ENCODE measurements at places on chromosomes 6 and 20.

- DNase-seq: no peak
Observed at GRCh38 chr20:33030076-33030475, 1.4 kb upstream of the BPIFB6 start.

- peak; percentile 93 for DNase-seq
Observed at GRCh38 chr6:151723152-151723551, 84.3 kb upstream of the ESR1 start.

- no peak for DNase-seq
Observed at GRCh38 chr6:49634092-49634835, 2.4 kb downstream of the RHAG start.

DNA sequence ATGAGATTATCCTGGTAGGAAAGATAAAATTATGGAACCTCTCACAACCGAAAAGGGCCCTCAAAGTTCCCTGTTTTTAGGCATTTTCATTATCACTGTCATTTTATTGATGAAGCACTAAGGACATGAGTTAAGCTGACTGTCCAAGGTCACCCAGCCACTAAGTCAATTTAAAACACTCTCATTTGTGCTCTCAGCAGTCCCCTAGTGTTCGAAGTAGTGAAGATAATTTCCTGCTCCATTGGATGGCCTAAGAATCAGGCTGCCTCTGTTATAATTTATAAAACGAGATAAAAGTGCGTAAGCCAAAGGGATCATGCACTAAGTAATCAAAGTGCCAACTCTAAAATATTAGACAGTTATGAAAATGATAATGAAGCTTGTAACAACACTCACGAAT lies 169.1 kb downstream of the KIF16B start:
- no peak for DNase-seq

DNA sequence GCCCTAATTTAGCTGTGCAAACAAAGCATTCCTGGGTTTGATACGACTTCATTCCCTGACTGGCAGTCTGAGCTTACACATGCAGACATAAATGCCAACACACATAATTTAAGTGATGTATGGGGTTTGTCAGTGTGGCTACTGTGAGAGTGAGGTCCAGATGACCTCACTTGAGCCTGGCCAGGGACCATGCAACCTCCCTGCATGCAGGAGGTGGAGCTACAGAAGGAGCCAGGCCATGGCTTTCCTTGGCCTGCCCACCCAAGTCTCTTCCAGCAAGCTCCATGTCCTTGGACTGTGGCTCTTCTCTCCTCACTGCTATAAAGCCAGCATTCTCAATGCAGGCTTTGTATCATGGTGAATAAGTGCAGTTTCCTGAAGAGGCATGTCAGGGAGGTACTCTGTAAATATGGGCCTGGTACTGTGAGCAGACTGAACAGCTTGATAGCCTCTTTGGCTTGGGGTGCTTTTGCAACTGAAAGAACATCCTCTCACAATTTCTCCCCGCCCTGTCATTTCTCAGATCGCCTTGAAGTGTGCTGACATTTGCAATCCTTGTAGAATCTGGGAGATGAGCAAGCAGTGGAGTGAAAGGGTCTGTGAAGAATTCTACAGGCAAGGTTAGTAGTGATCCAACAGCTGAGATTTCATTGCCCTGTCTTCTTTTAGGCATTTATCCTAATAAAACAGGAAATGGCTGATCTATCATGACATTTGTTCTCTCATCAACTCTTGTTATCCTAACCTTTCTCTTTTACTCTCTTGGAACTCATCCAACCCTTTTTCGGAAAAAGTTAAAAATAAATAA lies 69.2 kb downstream of the MTFR2 start:
- DNase-seq: no peak

GRCh38 chr6:50249493-50249892 lies 199.8 kb upstream of the DEFB112 start:
- DNase-seq: no peak

DNA sequence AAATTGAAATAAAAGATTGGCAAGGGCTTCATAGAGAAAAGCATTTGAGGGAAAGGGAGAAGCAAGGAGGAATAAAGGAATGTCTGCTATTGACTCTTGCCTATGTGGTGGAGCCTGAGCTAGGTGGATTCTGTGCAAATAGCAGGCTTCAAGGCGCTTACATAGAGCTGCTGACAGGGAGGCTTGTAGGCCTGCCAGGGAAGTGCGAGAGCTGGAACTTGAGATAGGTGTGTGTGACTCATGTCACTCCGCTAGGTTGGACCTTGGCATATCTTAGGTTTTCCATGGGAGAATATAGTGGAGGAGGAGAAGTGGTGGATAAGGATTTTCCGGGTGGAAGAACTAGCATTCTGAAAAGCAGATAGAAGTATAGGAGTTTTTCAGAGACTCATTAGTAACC lies 14.0 kb downstream of the SNRNP48 start:
- no peak for DNase-seq
